Activated T-helper 1 cell treated with anti-CD3 and anti-CD28 coated beads, Interleukin-12 subunit alpha, Interleukin-12 subunit beta, Interleukin-2, Interleukin-4 antibody, amounts not matched to agents 30 ng/mL and 10 ng/mL and 1 ng/mL, durations not matched to agents 14 hours and 24 hours and 36 hours (primary cell): ENCODE measurements at places on chromosomes 6 and 20.
A peak's percentile ranks its signal among the peaks of the same experiment; 100 is the strongest.

- no peak for DNase-seq
Observed at GRCh38 chr20:35360033-35360432, 51.7 kb downstream of the UQCC1 start.

- no peak for DNase-seq
Observed at GRCh38 chr6:29759457-29759856, 36.2 kb downstream of the HLA-F start.

GRCh38 chr6:20509212-20509611 lies 25.0 kb upstream of the CDKAL1 start:
- no peak for DNase-seq

GRCh38 chr6:5989141-5989723 lies 17.5 kb downstream of the NRN1 start:
- no peak for DNase-seq

DNA sequence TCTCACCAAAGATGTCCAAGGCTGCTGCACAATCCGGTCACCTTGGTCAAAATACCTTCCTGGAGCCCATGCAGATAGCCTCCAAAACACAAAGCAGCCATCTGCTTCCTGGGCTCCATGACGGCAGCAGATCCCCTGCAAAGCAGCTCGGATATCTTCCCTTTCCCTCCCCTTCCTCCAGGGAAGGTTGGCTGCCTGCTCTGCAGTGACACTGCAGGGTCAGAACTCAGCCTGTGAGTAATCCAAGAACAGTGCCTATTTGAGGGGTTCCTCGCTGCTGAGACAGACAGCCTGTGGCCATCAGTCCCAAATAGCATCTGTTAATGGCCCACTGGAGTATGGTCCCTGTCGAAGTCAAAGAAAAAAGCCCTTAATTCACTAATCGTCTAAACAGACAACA lies 270.8 kb downstream of the PREX1 start:
- DNase-seq = no peak

GRCh38 chr6:52953911-52954839 lies 40.9 kb downstream of the GSTA4 start:
- no peak for DNase-seq

GRCh38 chr6:135212020-135212806 lies 31.1 kb downstream of the MYB start:
- DNase-seq = no peak

GRCh38 chr6:42898891-42899361 lies 16.9 kb upstream of the PTCRA start:
- peak; percentile 62 for DNase-seq

DNA sequence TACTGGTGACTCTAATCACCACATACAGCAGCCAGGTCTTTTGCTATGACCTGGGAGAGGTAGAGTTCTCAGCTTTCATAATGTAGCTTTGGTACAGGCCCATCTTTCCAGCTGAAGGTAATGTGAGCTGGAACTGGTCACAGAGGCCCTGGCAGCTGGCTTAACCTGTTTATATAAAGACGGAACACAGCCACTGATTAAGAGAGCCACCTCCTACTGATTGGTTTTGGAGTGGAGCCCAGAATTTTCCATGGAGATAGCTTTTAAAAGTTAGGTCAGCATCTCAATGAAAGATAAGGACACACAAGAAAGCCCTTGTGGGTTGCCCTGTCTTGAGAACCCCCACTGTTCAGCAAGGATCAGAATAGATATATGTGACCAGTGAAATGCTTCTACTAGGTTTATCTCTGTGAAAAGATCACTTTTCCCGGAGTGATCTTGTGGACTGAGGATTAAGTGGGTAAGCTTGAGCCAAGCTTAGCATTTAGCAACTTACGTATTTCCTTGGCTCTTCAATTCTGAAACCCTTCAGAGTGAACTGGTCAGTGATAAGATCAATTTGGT lies 213.7 kb upstream of the CITED2 start:
- DNase-seq = no peak

DNA sequence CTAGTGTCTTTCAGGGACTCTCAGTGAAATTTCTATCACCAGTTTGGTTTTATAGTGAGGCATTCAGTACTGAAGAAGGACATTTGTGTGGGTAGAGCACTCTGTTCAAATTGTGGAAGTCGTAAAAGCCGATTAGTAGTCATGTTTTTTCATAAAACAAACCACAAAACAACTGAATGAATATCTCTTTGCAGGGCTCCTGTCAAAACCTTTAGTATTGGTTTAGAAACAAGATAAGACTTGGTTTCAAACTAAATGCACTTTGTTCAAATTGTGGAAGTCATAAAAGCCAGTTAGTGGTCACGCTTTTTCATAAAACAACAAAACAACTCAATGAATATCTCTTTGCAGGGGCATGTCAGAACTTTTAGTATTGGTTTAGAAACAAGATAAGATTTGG lies 23.8 kb downstream of the ADGRF4 start:
- no peak for DNase-seq

- no peak for DNase-seq
Observed at GRCh38 chr6:139597087-139597763, 222.8 kb upstream of the CITED2 start.

GRCh38 chr6:10800810-10801209 lies 37.5 kb downstream of the MAK start:
- no peak for DNase-seq

- DNase-seq = no peak
Observed at GRCh38 chr6:125262016-125263013, 39.5 kb downstream of the HDDC2 start.

DNA sequence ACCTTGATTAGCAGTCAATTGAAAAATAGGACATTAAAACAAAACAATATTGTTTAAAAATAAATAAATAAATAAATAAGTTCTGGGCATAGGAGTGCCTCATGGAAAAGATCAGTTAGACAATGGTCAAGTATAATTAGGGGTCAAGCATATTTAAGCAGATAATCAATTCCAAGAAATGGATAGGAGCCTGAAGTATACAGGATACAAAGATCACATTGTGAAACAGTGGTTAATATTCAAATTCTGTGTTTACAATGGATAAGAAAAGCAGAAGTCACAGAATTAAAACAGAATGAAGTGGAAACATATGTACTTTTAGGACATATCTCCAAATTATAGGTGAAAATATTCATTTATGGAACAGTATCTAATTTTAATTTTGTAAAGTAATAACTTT lies 1028.6 kb upstream of the CITED2 start:
- no peak for DNase-seq

GRCh38 chr6:90846824-90847223 lies 260.0 kb upstream of the MAP3K7 start:
- DNase-seq = no peak

DNA sequence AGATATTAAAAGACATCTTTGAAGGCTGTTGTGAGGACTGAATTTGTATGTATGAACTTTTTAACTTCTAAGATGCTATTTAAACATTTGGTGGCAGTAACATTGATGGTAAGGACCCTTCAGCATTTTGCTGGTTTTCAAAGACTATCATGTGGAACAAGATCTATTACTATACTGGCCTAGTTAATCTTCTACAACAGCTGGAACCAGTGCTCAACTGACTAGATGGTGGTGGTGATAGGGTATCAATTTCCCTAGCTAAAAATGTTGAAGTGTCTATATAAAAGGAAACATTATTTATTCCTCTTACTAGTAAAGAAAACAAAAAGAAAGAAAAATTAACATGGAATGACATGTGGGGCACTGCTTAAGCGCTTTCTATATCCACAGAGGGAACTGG lies 195.7 kb downstream of the TASP1 start:
- no peak for DNase-seq

GRCh38 chr6:129510950-129511349 lies 199.0 kb downstream of the ARHGAP18 start:
- no peak for DNase-seq

GRCh38 chr6:116108836-116109235 lies 8.2 kb downstream of the NT5DC1 start:
- DNase-seq = no peak

DNA sequence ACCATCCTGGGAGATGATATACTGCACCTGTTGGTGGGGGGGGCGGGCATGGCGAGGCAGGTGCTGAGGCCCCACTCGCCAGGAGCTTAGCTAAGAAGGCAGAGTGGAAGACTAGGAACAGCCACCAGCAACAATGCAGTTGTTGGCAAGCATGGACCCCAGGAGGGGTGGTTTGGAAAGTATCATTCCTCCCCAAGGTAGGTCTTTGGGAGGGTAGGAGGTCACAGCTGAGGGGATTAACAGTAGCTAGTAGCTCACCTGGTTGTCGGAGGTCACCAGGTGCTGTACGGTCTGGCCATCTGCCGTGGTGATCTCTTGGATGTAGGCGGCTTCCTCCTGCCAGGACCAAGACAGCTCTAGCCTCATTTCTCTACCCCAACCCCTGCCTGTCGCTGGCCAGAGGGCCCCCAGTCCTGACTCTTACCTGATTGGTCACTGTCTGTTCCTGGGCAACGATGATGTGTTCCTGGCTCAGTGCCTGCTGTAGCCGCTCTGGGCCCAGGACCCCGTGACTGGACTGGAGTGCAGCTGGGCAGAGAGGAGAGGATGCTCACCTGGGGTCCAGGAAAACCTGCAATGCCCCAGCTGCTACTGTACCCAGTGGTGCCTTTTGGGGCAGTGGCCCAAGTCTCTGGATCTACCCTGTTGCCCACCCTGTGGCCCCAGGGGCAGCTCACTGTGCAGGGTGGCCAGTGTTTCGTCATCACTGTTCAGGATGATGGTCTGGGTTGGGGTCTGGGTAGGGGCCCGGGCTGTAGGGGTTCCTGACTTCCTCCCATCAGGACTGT lies 15.3 kb downstream of the PCIF1 start:
- DNase-seq = no peak

- no peak for DNase-seq
Observed at GRCh38 chr6:118935331-118935668, 341 bp upstream of the MCM9 start.

GRCh38 chr6:17491416-17492142 lies 98.2 kb downstream of the CAP2 start:
- DNase-seq = no peak

- no peak for DNase-seq
Observed at GRCh38 chr20:51126337-51126736, 103.4 kb upstream of the KCNG1 start.

GRCh38 chr6:474453-475185 lies 83.1 kb downstream of the IRF4 start:
- peak; percentile 75 for DNase-seq

DNA sequence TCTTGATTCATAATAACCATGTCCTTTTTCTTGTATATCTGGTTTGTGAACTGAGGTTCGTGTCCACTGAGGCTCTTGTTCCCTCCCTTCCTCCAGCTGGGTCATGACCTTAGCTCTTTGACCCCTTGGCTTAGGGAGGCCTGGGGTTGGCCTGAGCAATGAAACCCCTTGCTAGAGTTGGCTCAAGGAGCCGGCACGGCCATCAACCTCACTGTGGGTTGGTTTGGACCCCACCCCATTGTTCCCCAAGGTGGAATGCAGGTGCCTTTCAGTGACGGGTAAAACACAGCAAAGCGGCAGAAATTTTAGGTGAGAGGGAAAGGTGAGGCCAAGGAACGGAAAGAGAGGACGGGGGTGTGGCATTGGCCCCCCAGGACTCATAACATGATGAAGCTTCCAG lies 44.5 kb upstream of the PHACTR3 start:
- no peak for DNase-seq

DNA sequence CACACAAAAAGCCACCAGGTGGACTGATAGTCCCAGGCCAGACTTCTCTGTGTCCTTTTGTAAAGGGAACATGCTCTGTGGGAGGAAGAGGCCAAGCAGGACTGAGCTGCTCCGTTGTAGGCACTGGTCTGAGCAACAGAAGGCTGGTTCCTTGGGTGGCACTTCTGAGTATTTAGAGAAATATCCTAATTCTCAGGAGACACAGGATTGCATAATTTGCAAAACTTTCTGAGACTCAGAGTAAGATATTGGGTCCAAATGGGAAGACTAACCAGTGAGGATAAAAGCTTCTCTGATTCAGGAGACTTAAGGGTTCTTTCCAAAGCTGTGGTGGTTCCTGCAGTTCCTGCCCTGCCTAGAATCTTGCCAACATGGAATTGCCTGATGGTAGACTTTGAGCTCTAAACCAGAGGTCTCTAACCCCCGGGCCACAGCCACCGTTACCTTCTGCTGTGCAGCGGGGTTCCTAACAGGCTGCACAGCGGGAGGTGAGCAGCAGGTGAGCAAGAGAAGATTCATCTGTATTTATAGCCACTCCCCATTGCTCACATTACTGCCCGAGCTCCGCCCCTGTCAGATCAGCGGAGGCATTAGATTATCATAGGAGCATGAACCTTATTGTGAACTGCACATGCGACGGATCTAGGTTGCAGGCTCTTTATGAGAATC lies 107.0 kb downstream of the OLIG3 start:
- DNase-seq = no peak

DNA sequence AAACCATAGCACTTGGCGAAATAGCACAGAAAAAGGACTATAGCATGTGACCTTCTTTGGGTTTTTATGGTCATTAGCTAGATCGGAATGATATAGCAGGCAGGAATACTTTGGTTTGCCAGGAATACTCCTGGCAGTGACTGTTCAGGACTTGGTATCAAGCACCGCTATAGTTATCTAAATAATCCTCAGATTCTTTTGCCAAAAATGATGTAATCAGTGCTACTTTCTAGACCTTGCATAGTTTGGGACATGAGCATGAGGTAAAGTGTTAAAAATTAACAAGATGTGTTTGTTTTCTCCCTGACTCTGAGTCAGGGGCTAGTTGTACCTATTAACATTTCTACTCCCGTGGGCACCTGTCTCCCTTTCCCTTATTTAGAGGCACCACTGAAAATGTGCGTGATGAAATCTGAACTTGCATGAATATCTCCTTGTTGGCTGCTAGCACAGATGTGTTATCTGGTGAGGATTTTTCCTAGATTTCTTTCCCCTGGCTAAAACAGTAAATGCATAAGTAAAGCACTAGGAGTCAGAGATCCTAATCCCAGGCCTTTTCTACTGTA lies 511.0 kb downstream of the CDKAL1 start:
- no peak for DNase-seq

GRCh38 chr20:50089787-50090177 lies 23.2 kb downstream of the UBE2V1 start:
- no peak for DNase-seq

- no peak for DNase-seq
Observed at GRCh38 chr6:17054647-17055046, 47.2 kb upstream of the STMND1 start.

GRCh38 chr6:104527311-104527710 lies 332.4 kb downstream of the HACE1 start:
- DNase-seq = no peak

- no peak for DNase-seq
Observed at GRCh38 chr20:47304287-47304686, 52.2 kb downstream of the ZMYND8 start.

DNA sequence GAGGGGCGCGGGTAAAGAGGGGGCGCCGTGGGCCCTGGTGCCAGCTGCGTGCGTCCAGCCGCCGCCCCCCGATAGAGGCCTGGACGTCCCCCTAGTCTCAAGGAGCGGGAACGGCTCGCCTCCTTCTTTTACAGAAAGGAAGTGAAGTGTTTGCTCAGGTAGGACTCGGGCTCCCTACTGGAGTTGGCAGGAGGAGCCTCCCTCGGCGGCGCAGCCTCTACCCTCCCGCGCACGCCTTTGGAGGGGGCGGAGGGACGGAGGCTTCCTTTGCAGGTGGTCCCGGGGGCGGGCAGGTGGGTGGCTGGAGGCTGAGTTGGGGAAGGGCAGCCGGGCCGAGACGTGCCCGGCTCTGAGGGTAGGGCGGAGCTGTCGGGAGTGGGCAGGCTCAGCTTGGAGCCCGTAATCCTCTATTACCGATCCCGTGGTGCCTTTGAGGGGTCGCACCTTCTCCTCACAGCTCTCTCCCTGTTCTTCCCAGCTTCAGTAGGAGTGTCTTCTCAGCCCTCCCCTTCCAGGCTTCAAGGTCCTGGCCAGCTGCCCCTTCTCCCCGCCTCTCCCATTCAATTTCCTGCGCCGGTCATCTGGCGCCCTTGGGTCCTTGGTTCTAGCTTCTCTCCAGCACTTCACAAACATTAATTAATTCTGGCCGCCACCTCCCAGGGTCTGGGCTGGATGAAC lies 728 bp downstream of the ITPR3 start:
- peak; percentile 30 for DNase-seq

- DNase-seq = no peak
Observed at GRCh38 chr20:44678242-44678641, 26.7 kb upstream of the ADA start.
